ENCODE measurements at places on chromosomes 1 and 21.

GRCh38 chr1:106278716-106279115 lies 777.8 kb upstream of the PRMT6 start:
- no peak for DNase-seq

GRCh38 chr1:245153552-245154428 lies 995 bp upstream of the KIF26B start:
- no peak for DNase-seq

DNA sequence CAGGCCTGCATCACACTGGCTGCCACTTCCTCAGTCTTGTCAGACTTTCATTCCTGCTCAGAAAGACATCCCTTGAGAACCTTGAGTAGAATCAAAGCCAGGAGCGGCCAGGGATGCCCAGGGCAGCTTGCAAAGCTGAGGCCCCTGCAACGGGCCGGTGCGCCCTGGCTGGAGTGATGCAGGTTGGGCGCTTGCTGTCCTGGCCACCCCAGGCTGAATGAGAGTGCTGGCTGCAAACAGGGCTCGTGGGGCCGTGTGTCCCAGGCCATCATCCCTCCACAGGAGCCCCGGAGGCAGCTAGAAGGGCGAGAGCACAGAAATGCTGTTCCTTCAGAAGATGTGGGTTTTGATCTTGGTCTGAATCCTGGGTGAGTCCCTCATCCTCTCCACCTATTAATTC lies 67.2 kb upstream of the FAM20B start:
- no peak for DNase-seq

GRCh38 chr1:200073286-200073637 lies 45.8 kb downstream of the NR5A2 start:
- DNase-seq = no peak

GRCh38 chr1:41226815-41227434 lies 15.2 kb downstream of the SCMH1 start:
- no peak for DNase-seq

Data from amniotic stem cell (primary cell).